Osteoblast (primary cell): ENCODE measurements at places on chromosomes 4 and X. TPM values are rescaled to one million over a fixed set of nuclear protein-coding genes. Genes with fewer than 3 reads are reported as not detected.

GRCh38 chrX:94051926-94052325 is 377.9 kb downstream of the FAM133A start:
- DNase-seq: no peak

Gene SPP1
- total RNA-seq: 7.6 and 16.2 TPM in 2 replicates

Gene SYP
- 0.29 and 0.36 TPM in 2 replicates for total RNA-seq

DNA sequence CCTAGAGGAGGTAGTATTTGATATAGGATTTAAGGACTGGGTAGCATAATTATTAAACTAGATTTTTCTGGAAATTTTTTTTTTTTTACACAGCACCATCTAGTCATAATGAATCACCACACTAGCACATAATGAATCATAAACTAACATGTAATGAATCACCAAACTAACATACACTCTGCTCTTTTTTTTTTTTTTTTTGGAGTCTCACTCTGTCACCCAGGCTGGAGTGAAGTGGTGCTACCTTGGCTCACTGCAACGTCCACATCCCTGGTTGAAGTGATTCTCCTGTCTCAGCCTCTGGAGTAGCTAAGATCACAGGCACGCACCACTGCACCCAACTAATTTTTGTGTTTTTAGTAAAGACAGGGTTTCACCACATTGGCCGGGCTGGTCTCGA is 92.5 kb downstream of the FAM13A start:
- DNase-seq: no peak

Gene ACTRT1
- not detected in 2 replicates for total RNA-seq

Gene PHKA1
- total RNA-seq: 4.7 and 5.6 TPM in 2 replicates

Gene SHOX
- total RNA-seq: 11.8 and 13.4 TPM in 2 replicates

DNA sequence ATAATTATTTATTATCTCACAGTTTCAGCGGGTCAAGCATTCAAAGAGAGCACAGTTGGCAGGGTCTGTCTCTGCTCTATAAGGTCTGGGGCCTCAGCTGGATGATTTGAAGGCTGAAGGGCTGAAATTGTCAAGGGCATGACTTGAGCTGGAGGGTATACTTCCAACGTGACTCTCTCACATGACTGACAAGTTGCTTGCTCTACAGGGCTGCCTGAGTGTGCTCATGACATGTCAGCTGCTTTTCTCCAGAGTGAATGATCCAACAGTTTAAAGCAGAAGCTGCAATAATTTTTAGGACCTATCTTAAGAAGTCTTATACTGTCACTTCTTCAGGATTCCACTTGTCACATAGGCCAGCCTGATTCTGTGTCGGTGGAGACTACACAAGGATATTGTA is 51.2 kb downstream of the TIGD2 start:
- peak; percentile 10 for DNase-seq

DNA sequence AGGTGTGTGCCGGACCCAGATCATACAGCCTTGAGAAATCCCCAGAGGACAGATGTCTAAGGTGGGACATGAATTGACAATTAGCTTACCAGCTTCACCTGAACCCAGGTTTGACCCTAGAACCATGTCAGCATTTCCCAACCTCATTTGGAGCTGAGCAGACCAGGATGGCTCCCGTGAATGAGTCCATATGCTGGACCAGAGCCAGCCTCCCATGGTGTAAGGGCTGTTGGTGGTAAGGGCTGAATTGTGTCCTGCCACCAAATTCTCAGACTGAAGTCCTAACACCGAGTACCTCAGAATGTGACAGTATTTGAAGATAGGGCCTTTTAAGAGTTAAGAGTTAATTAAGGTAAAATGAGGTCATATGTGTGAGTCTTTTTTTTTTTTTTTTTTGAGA is 88.3 kb downstream of the SLC34A2 start:
- peak; percentile 34 for DNase-seq

DNA sequence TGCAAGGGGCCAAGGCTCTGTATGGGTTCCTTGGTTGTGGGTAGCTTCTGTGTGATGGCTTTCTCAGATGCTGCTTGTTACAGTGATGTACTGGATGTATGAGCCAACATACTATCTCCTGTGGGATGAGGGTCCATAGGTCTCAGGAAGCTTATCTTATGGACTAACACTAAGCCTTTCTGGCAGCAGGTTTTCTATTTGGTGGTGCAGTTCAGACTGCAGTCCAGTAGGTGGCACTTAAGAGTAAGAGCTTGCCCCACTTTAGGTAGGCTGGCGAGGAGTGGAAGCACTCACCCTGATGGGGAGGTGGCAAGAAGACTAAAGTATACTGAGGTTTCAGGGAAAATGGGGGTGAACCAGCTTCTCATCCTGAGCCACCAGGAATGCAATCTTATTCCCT is 306.7 kb upstream of the MAOA start:
- no peak for DNase-seq

Gene NR3C2
- total RNA-seq: 0.72 and 0.88 TPM in 2 replicates

- no peak for DNase-seq
Observed at GRCh38 chr4:183321516-183321915, 710 bp downstream of the CLDN24 start.

Gene IQCM
- total RNA-seq: not detected in 2 replicates

Gene KLF8
- 1.1 and 1.8 TPM in 2 replicates for total RNA-seq

GRCh38 chr4:54213761-54214160 is 15.3 kb upstream of the PDGFRA start:
- no peak for DNase-seq

- DNase-seq: no peak
Observed at GRCh38 chrX:18291006-18291545, 63.4 kb downstream of the SCML2 start.

DNA sequence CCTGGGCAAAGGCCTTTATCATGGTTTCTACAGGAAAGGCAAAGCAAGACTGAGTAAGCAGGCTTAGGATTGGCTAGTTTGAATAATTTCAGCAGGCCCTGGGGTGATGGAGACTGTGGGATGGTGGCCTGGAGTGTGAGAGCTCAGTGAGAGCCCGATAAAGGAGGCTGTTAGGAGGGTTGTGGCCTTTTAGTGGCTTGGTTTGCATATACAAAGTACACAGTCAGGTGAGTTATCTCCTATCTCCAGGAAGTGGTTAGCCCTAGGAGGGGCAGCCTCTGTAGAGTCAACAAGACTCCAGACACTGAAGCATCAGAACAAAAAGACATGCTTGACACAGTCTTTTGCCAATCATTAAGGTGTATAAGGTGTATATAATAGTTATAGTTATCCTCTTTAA is 157.2 kb downstream of the CFAP299 start:
- DNase-seq: no peak

Gene TENM3
- total RNA-seq: 59.0 and 68.4 TPM in 2 replicates

DNA sequence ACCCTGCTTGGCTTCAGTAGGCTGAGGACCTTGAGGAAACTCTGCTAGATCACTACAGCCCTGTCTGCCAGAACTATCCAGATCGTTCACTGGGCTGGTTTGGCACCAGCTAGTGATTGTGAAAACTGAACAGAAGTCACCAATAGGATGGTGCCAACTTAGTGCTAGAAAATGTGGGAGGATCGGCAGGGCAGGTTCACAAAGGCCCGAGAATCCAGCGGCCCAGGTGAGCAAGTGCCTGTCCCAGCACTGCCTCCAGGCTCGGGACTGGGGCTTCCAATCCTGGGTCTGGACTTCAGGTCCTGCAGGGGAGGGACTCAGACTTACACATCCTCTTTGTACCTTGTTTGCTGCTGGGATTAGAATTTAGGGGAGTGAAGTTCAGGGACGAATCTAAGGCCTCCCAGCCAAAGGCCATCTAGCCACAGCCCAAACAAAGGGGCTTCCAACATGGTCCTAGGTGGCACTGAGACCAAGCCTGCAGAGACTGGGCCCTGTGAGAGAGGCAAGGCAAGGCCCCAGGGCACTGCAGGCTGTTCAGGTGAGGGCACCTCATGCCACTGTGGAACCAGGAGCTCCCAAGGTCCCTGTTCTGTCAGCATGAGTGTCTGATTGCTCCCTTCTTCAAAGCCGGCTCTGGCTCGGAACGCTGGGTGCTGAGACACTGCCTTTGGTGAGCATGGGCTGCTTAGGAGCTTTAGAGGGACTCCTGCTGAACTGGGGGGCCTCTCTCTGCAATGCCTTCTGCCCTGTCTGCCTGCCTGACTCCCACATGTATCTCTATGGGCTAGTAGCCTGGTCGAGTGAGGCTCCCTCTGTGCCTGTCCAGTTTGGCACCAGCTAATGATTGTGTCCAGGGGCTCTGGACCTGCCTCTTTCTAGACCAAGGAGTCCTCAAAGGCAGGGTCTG is 20.7 kb upstream of the ZNF185 start:
- DNase-seq: no peak

Gene HAND2
- total RNA-seq: 1.8 and 3.8 TPM in 2 replicates

DNA sequence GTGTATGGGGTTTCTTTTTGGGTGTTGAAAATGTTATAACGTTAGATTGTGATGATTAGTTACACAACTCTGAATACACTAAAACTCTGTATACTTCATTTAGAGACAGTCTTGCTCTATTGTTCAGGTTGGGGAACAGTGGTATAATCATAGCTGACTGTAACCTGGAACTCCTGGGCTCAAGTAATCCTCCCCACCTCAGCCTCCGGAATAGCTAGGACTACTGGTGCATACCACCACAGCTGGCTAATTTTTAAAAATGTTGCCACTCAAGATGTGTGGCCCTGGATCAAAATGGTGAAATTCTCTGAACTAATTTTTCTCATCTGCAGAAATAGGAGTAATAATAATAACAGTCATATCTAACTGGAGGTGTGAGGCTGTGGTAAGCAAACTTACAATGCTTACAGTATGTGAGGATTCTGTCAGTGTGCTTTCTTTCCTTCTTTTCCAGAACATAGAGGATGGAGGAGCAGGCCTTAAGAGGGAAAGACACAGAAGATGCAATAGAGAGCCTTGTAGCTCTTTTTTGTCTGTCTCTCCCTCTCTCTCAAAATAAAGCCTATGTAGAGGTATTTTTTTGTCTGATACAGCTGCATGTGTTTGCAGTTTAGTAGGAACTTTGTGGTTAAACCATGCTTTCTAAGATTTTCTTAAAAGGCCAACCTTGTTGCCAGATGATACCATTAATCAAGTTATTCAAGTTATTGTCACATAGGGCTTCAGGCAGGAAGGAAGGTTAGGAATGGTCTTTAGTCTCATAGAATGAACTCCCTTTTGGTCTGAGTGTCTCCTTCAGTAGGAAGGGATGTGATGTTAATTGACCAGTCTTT is 7.5 kb downstream of the ADD1 start:
- no peak for DNase-seq

DNA sequence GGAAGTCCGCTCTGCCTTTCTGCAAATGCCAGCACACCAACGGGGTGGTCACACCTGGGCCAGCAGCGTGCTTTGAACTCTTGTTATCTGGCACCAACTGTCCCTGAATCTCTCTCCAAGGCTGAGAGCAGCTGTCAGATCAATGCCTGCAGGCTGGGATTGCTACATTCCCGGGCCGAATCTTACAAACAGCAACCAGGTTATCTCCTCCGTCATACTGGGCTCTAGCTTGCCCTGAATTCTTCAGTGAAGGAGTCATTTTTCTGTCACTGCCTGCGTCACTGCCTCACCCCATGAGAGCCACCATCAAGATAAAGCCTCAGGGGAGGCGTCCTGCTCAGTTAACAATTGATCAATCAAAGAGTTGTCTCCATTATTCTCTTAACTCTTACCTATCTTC is 329.4 kb upstream of the PPARGC1A start:
- no peak for DNase-seq

Gene FGA
- not detected in 2 replicates for total RNA-seq

Gene NDST4
- not detected in 2 replicates for total RNA-seq

Gene FAM241A
- 2.1 and 2.2 TPM in 2 replicates for total RNA-seq

Gene GAGE13
- total RNA-seq: not detected in 2 replicates

GRCh38 chrX:149629730-149630387 is 1.7 kb downstream of the TMEM185A start:
- DNase-seq: no peak

Gene NSUN7
- under 0.01 and 0.29 TPM in 2 replicates for total RNA-seq

DNA sequence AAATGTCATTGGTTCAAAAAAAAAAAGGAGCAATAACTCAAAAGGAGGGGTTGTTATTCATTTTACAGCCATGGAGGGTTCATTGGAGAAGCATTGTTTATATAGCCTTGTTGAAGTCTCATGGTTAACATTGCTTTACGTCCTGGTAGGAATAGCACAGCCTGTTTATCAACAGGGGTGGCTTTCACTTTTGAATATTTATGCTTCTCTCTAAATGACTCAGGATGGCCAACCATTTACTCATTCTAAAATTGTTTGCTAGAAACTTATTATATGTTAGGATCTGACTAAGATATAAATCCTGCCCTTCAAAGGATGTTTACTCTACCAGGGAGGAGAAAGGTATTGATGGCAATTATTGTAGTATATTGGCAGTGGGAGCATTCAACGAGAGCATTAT is 534.1 kb upstream of the GALNTL6 start:
- no peak for DNase-seq

DNA sequence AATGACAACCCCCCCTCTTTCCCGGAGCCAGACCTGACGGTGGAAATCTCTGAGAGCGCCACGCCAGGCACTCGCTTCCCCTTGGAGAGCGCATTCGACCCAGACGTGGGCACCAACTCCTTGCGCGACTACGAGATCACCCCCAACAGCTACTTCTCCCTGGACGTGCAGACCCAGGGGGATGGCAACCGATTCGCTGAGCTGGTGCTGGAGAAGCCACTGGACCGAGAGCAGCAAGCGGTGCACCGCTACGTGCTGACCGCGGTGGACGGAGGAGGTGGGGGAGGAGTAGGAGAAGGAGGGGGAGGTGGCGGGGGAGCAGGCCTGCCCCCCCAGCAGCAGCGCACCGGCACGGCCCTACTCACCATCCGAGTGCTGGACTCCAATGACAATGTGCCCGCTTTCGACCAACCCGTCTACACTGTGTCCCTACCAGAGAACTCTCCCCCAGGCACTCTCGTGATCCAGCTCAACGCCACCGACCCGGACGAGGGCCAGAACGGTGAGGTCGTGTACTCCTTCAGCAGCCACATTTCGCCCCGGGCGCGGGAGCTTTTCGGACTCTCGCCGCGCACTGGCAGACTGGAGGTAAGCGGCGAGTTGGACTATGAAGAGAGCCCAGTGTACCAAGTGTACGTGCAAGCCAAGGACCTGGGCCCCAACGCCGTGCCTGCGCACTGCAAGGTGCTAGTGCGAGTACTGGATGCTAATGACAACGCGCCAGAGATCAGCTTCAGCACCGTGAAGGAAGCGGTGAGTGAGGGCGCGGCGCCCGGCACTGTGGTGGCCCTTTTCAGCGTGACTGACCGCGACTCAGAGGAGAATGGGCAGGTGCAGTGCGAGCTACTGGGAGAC is 1.6 kb downstream of the PCDH10 start:
- DNase-seq: peak; percentile 42

Gene CCDC160
- total RNA-seq: 0.36 and 0.59 TPM in 2 replicates

DNA sequence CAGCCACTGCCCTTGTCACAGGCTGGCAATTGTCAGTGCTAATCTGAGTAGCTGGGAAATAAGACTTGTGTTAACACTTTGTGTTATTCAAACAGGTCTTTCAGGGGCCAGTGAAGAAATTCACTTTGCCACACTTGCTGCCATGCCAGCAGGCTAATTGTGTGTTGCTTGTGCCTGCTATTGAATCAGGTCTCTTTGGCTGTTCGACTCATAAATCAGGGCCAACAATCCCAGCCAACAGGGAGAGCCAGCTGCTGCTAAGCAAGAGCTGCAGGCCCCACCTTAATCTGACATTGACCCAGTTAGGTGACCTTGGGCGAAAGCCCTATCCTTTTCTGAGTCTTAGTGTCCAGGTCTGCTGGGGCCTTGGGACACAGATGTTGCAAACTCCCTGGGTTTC is 28.1 kb upstream of the MAMLD1 start:
- DNase-seq: no peak

Gene PDGFC
- 145 and 147 TPM in 2 replicates for total RNA-seq
